ENCODE measurements at places on chromosomes 16 and 17. TPM values are rescaled to one million over a fixed set of nuclear protein-coding genes. Genes with fewer than 3 reads are reported as not detected.
A peak's percentile ranks its signal among the peaks of the same experiment; 100 is the strongest.

The TEX19 gene
- 1.4 TPM for total RNA-seq

The OR4D1 gene
- not detected for total RNA-seq

The ETV4 gene
- 75.9 TPM for total RNA-seq

The MARCHF10 gene
- total RNA-seq = 0.16 TPM

The KRT24 gene
- not detected for total RNA-seq

The METRNL gene
- 53.3 TPM for total RNA-seq

The TSEN54 gene
- total RNA-seq = 38.8 TPM

The FBXW10B gene
- total RNA-seq = 0.47 TPM

The SEZ6L2 gene
- 1.5 TPM for total RNA-seq

The SEPTIN1 gene
- total RNA-seq = 0.26 TPM

- no peak for DNase-seq
These were observed 95.0 kb downstream of the ADCY9 start for GRCh38 chr16:4021070-4021779.

- no peak for DNase-seq
These were observed 12.7 kb upstream of the NSMCE1 start for GRCh38 chr16:27281243-27281642.

DNA sequence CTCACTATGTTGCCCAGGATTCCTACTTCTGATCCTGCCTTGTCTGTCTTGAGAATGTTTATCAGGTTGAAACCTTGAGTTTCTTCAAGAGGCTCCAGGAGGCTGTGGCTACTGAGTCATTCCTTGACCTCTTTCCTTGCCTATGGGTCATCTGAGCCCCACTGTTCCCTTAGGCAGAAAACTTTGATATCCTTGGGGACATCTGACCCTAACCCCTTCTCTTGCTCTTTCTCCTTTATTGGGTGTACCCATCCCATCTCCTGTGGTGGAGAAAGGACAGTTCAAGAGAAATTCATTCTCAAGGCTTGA, 12.5 kb downstream of the ARL4D start:
- no peak for DNase-seq

- peak; percentile 66 for DNase-seq
These were observed 167.5 kb downstream of the RAB11FIP4 start for GRCh38 chr17:31558748-31559583.

DNA sequence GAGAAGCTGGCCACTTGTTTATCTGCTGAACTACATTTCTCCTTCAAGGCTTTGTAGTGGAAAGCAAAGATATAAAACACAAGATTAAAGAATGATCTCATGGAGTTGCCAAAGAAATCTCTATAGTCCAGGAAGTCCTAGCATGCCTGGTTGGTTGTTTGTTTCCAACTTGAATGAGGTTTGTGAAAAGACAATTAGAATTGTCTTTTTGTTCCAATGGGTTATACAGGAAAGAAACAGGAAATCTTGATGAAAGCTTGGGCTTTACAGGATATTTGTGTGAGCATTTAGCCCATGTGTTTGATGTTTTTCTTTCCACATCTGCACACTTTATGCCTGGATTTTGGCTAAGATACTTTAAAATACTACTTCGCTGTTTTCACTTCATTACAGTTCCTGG, 273.4 kb downstream of the CEP112 start:
- DNase-seq = no peak

GRCh38 chr16:75429621-75430403, 3.5 kb downstream of the CFDP1 start:
- no peak for DNase-seq

DNA sequence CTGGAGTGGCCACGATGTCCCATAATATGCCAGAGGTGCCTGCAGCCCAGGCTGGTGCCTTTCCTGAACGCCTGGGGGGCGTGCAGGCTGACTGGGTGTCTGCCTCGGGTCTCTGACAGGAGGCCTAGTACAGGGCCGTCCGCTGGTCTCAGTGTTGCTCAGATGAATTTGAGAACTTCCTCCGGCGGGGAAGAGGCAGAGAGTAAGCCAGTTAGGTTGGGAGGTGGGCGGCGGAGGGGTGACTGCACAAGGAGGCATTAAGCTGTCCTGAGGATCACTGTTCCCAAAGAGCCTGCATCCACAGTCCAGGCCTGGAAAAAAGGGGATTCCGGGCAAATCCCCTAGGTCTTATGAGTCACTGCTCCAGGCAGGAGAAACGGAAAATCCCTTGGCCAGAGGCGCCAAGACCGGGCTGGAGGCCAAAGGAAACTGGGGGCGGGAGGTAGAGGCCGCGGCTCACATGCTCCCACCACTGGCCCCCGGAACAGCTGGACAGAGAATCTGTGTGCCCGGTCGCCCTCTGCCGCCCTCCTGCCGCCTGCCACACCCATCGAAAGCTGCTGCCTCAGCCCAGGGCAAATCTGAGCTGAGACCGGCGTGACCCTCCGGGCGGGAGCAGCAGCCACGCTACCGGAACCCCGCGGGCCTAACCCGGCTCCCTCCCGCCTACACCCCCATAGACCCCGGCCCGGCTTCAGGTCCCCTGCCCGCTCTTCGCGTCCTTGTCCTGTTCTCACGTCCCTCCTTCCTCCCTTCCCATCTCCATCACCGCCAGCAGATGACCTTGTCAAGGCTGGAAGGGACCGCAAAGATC, 1.2 kb downstream of the TRIM47 start:
- peak; percentile 97 for DNase-seq

GRCh38 chr16:19179546-19180490, 11.8 kb downstream of the SYT17 start:
- peak; percentile 44 for DNase-seq

DNA sequence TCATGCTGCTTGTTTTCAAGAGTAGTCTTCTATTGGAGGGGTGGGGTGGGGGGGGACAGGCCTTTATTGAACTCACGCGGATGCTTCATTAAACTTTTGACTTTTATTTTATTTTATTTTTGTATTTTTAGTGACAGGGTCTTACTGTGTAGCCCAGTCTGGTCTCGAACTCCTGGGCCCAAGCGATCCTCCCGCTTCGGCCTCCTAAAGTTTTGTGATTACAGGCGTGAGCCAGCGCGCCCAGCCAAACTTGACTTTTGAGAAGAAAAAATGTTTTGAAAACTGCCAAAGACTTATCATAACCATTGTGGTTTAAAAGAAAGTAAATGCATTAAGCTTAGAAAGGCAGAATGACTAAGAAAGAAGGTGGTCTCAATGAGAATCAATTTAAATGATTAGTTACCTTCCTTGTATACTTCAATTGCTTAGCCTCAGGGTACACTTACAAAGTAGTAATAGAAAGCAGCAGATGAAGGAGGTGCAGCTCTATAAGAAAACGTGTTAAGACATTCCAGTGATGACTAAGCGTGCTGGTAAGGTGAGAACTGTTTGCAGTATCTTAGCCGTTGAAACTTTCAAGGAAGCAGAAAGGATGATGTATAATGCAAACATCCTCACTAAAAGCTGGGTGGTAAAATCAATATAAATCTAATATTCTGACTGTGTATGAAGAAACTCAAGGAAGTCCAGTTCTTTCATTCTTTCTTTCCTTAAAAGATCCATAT, 1.2 kb downstream of the AP2B1 start:
- DNase-seq = peak; percentile 83

DNA sequence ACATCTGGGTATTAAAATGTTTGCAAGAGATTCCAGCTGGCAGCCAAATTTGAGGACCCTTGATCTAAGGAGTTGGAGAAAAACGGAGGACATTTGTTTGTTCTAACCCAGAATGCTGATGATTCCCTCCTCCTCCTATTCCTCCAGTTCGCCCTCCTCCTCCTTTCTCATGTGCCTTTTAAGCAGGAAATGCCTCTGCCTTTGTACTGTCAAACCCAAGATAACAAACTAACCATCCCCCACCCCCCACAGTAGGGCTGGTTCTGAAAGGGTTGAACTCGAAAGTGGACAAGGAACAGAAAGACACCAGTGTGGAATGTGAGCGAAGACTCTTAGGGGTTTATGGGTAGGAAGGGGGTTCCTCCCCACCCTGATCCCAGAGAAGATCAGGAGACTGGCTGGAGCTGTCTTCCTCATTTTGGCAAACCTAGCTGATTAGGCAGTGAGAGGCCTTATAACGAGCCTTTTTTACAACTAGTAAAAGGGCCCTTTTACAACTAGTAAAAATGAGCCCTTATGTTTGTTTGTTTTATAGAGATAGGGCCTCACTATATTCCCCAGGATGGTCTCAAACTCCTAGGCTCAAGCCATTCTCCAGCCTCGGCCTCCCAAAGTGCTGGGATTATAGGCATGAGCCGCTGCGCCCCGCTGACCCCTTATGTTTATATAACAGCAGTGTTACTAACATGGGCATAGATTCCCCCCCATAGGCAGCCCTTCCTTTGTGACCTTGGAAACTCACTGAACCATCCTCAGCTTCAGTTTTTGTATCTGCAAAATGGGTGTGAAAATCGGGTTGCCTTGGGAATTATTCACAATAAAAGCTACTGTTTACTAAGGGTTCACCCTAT, 975 bp downstream of the CHD9 start:
- DNase-seq = peak; percentile 53

- no peak for DNase-seq
These were observed 171.1 kb downstream of the SNX29 start for GRCh38 chr16:12147681-12148080.

GRCh38 chr17:41657176-41657754, 31.4 kb upstream of the EIF1 start:
- no peak for DNase-seq

DNA sequence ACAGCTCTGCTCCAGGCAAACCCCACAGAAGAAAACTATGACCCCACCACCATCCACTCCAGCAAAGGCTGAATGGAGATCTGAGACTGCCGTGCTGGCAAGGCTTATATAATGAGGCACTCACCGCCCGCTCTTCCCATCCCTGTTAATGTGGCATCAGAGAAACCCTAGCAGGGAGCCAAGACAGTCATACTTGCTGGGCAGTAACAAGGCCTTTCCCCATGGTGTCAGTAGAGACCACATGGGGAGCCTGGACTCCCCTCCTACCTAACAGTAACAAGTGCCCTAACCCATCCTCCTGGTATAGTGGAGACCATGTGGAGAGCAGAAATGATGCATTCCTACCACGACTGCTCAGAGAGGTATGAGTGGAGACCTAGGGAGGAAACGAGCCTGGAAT, 235.2 kb downstream of the C16orf78 start:
- DNase-seq = peak; percentile 22

DNA sequence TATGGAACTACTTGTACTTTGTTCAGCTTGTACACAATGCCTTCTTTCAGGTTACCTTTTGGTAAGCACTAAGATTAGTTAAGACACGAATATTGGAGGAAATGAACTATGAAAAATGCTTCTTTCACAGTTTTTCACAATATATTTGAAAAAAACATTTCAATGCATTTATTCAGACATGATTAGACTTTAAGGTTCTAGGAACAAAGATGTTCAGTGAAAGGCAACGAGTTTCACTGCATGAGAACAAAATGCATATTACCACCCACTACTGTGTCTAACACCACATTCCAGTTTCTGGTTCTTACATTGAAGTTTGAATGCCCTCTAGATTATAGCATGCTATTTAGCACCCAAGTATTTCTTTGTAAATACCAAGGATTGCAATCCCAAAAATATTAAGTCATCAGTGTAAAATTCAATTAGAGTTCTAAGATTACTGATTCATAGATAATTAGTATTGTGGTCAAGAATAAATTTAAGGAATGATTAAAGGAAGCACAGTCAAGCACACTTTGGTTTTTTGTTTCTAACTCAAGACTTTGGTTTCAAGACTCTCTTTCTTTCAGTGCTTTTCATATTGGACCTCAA, 261.7 kb downstream of the CEP112 start:
- DNase-seq = no peak

- no peak for DNase-seq
These were observed 34.3 kb downstream of the HEATR3 start for GRCh38 chr16:50099957-50100648.

- no peak for DNase-seq
These were observed 138.7 kb upstream of the RPH3AL start for GRCh38 chr17:491086-492021.

- no peak for DNase-seq
These were observed 397.4 kb downstream of the NPIPA8 start for GRCh38 chr16:17939122-17939536.

- DNase-seq = no peak
These were observed 4.6 kb downstream of the CNTD1 start for GRCh38 chr17:42803074-42803883.

DNA sequence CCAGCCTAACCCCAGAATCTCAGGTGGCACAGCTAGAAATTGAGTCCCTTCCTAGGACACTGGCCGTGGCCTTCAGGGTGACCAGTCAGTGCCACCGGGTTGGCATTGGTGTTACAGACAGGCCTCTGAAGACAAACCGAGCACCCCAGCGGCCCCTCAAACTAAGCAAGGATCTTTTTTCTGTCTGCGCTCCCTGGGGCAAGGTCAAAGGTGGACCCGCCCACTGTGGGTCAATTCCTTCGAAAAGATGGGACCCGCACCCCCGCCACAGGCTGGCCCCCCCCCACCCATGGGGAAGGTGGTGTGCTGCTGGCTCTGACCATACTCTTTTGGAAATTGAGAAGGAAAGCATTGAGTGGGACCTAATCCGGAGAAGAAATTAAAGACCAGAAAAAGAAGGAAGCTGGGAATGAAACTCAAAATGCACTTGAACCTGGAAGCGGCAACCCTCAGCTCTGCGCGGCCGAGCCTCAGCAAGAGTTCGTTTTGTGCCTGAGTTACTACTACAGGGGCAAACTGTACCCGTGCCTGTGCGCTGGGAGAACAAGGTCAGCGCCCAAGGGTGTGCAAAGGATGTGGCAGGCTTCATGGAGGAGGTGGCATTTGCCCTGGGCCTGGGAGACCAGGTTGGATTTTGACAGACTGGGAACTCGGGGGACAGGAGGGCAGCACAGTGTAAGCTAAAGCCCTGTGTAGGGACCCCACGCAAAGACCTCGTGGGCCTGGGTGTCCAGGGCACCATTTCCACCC, 20.4 kb downstream of the TMC6 start:
- DNase-seq = no peak

GRCh38 chr16:24906199-24906808, 60.5 kb downstream of the SLC5A11 start:
- DNase-seq = no peak

DNA sequence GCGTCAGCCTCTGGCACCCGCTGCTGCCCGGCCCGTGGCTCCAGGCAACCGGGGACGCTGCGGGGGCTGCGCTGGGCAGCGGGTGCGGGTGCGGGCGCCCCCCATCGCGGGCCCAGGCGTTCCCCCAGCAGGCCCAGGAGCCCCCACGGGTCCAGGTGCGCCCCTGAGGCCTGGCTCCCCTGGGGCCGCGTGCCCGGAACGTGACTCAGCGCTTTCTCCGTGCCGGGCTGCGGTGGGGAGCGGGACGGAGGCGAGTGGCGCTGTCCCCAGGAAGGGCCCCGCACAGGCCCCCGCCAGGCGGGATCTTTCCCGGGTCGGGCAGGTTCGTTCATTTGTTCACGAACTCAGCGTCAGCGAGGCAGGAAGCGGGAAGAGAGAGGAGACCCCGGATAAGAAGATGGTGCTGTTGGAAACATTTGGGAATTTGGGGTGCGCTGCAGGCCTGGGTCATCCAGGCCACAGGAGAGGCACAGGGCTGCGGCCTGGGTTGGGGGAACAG, 18.4 kb upstream of the EXOC7 start:
- no peak for DNase-seq

GRCh38 chr16:65754820-65755691, 611.4 kb upstream of the CDH5 start:
- no peak for DNase-seq
